ENCODE measurements at places on chromosomes 16 and 17.
A peak's percentile ranks its signal among the peaks of the same experiment; 100 is the strongest.

DNA sequence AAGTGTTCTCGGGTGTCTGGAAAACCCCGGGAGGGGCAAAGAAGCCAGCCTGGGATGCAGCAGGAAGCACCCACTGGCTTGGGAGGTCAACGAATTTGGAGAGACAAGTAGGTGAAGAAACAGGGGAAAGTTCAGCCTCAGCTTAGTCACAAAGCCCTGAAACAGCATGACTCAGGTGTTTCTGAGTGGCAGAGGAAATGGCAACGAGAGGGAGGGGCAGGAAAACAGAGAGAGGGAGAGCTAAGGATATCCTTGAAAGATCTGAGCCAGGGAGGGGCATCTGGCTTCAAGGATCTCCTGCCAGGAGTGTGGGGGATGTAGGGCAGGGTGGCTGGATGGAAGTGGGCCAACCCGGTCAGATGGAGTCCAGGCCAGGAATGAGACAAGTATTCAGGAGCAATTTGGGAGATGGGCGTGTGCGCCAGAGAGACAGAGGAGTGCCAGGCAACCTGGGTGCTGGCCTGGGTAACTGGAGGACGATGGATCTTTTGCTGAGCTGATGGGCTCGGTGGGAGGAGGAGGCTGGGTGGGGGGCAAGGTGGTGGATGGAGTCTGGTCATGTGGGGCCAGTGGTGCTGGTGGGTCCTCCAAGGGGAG, 27.2 kb downstream of the ABCC3 start:
- DNase-seq = peak; percentile 19

DNA sequence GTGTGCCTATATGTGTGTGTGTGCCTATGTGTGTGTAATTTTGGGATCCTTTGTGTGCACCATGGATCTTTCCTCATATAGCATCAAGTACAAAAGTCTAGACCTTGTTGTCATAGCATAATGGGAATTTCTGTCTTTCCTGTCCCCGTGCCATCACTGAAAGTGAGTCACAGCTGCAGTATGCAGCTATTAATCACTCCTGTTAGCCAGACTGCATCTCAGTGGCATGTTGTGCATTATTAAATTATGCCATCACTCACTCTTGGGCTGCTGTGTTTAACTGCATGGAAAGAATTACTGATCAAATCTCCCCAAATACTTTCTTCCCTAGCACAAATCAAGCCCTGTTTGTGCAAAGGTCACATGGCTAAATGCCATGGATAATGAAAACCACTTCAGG, 92.4 kb downstream of the CBLN1 start:
- no peak for DNase-seq

GRCh38 chr17:61474235-61474927, 22.2 kb downstream of the TBX4 start:
- DNase-seq = no peak

DNA sequence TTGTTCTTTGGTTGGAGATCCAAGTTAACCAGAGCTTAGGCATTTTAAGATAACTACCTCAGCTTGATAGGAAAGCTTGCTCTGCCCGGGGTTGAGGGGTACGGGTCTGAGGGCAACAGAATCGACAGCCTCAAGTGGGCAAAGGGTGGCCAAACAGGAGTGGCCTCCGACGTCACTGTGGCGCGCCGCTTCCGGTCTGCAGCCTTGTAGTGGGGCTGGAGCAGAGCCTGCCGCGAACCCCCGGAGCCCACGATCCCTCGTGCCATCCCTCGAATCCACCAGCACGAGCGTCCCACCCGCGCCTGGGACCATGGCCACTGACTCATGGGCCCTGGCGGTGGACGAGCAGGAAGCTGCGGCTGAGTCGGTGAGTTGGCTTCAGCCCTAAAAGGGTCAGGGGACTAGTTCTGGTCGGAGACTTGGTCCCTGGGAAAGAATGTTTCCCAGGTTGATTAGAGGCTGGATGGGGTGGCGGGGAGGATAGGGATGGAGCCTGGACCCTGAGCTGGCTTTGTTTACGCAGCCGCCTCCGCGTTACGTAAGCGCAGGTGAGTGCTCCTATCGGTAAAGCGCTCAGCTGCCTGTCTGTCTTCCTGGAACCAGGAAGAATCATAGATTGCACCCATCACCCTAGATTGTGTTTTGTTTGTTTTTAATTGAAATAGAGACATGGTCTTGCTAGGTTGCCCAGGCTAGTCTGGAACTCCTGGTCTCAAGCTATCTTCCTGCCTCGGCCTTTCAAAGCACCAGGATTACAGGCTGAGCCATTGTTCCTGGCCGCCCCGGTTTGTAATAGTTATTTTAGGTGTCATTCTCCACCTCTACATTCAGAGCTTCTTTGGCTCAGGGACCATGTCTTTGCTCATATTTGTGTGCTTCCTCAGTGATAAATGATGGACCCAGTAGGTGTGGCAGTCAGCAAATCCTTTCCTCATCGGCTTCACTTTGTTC, at the start of gene DDX19B:
TSS of gene DDX19B (plus strand) at position 199 of the 951 bp plus-strand sequence. CDS start at position 311, 112 bp downstream.
- peak; percentile 64 for DNase-seq

- no peak for DNase-seq
These were observed 23.7 kb upstream of the WWOX start for GRCh38 chr16:78075800-78076199.

GRCh38 chr16:65123396-65124211, 1.7 kb upstream of the CDH11 start:
- no peak for DNase-seq

- DNase-seq = no peak
These were observed 9.1 kb downstream of the NUDT16L1 start for GRCh38 chr16:4702466-4702808.

GRCh38 chr17:17356149-17356930, 53.2 kb downstream of the NT5M start:
- DNase-seq = peak; percentile 67

DNA sequence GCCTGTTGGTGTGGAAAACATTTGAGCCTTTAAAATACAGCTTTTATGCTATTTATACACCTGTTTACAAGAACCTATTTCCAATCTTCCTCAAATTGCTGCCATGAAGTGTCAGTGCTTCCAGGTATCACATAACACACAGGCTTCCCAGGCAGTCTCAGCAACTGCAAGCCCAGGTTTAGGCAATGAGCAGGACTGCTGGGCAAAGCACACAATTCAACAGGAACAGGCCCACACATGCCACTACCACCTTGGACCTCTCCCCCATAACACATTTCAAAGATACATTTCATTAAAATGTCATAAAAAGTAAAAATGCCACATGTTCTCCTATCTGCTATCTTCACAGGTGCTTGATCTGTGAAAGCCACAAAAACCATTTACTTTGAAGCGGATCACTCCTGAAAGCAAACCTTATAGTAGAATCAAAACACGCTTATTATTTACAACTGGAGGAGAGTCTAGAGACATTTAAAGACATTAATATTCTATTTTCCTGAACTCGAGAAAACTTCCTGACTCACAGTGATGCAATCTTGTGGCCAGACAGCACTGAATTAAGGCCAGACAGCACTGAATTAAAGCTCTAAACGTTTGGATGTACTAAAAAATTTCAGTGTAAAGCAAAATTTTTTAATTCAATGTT, 31.5 kb downstream of the ANKFY1 start:
- DNase-seq = no peak

DNA sequence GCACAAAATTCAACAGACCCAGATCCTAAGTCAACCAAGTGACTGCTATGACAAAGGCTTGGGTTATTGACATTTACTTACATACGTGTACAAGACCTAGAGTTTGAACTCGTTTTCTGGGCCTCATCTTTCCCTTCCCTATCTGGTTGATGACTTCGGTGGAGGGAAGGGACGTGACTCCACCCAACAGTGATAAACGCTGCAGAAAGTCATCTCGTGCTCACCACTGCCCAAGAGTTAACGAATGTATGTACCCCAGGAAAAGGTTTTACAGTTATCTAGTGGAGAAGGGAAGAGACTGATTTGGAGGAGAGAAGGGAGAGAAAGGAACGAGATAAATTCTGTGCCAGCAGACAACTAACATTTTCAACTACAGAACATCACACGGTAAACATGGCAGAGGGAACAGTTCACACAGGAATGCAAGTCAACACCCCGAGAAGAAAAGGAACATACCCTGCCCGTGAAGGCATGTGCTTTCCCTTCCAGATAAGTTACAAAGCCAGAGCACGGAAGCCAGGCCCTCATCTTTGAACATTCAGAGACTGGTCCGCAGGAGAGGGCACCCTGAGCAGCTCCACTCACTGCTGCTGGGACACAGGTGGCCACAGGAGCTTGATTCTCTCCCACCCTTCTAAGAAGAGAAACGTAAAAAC, 13.9 kb upstream of the CYTH1 start:
- no peak for DNase-seq

- peak; percentile 60 for DNase-seq
These were observed 64.1 kb downstream of the PLD6 start for GRCh38 chr17:17141860-17142552.

DNA sequence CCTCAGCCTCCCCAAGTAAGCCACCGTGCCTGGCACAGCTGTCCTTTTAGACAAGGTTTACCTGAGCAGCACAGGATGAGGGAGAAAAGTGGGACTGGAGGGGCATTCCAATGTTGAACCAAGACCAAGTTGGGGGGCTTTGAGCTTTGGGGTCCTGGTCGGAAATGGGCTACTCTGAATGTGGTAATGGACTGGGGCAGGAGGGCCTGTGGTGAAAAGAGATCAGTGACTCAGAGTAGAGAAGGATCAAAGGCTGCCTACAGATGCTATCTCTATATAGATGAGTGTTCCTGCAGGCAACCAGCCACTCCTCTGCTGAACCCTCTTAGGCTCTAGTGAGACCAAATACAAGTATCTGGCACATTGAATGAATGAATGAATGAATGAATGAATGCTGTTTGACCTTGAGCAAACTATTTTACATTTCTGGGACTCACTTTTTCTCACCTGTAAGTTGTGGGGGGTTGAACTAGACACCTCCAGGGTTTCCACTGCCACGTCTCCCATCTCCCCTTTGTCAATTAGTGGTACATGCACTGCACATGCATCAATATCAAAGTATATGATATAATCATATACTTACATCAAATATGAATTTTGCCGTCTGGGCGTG, 26.3 kb upstream of the ETV4 start:
- no peak for DNase-seq

DNA sequence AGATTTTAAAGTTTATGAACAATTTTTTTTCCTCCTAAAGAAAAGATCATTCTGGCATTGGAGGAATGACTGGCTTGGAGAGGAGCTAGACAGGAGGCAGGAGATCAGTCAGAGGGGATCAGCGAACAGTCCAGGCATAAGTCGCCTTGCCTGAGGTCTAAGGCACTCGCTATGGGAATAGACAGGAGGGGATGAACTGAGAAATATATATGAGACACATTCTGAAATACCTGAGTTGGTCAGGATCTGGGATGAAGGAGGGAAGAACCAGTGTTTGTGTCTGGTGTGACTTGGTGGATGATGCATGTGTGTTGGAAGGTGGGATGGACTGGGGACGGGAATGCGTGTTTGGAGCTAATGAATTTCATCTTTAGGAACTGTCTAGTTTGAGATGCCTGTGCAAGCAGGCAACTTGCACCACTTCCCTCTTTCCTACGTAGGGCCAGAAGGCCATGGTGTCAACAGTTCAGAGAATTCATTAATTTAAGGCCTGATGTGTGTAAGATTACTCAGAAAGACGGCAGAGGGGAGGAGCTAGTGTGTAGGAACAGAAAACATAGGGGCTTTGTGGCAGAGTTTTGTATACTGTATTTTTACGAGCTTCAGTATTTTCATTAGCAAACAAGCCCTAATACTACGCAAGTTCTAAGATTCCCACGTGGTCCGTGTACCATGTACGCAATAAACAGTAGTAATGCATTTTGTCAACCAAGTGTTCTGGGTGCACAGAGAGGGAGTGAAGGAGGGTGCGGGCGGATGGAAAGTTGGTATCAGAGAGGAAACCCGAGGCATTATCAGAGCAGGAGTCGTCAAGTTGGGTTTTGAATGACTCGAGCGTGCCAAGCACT, 825 bp downstream of the HEATR6 start:
- peak; percentile 72 for DNase-seq

DNA sequence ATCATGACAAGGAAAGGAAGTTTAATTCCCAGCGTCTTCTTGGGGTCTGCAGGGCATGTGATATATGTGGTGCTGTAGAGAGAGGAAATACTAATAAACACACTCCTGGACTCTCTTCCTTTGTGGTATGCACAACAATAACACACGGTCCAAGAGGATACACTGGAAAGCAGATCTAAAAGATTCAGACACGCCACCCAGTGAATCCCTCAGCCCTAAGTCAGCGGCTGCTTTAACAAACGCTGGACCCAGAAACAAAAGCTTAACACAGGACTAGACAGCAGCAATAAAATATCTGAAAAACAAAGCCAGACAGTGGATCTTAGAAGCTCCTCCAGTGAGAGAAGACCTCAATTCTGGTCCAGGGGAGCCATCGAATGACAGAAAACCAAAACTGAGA, 13.1 kb downstream of the CFAP20 start:
- no peak for DNase-seq

All from activated naive CD4-positive, alpha-beta T cell treated with Interleukin-2 at 50 U/mL for 16 hours (primary cell).